Common myeloid progenitor, CD34-positive (primary cell): ENCODE measurements at places on chromosomes 2 and 18.

DNA sequence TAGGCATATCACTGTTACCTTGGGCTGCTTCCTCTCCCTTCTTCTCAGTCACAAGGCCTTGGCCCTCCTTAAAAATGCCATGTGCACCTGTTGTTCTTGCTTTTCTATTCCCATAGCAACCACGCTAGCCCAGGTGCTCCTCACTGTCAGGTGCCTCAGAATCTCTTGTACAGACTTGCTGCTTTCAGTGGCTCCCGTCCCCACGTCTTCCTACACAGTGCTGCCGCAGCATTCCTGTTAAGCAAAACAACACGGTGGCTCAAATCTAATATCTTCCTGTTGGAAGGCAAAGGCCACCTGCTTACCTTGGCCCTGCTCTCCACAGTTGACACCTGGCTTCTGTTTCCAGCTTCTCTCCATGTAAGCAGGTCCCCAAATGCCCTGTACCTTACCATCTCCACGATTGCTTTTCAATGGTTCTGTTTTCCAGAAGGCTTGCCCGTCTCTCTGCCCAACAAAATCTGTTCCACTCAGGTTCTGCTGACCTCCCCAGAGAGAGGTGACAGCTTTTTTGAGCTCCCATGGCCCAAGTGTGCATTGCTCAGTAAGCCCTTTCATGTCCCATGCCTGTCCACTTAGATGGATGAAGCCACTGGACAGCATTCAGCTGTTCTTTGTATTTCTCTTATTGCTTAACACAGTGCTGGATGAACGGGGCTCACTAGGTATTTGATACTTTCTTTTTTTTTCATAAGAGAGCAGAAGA is 240.4 kb downstream of the PRKCE start:
- no peak for DNase-seq

DNA sequence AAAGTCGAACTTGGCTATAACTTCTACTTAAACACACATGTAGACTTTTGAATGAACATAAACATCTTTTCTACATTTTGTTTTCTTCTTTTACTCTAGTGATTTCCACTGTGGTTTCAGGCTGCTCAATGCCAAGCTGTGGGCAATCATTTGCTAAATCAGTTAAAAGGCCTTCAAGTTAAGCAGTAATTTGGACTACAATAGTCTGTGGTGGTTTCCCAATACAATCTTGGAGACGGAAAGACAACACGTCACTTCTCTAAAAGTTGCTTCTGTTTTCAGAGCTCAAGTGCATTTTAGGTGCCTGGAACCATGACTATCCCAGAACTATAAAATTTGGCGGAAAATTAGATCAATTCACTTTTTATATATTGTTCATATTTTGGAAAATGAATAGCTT is 69.4 kb downstream of the TXNL1 start:
- DNase-seq, result no peak

DNA sequence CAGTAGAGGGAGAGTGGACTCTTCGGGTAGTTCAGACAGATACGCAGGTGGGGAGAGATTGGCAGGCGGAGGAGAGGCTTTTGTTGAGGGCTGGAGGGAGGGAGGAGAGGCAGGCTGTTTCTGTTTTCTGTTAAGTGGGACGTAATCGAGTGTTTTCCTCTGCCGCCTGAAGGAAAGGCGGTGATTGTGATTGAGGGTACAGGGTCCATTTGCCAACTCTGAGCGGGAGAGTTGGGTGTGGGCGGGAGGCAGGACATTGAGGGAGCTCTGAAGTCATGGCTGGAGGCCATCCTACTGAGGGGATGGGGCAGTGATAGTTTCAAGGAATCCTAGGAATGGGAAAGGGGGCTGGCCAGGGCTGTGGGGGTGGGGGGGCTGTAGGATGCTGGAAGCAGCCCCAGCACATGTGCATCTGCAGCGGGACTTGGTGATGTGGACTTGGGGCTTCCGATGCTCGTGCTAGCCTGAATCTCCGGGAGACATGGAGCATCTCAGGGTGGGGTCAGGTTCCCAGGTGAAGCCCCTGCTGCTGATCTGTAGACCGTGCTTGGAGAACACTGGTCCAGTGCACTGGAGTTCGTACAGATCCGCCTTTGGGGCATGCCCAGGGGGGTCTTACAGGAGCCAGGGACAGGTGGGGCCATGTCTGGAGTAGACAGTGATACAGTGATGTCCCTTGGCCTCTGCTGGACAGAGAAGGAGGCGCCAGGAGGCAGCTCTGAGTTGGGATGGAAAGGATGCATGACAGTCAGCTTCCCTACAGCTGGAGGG is 167.5 kb downstream of the AGAP1 start:
- DNase-seq, result no peak

GRCh38 chr2:48514348-48515003 is 15.5 kb upstream of the STON1 start:
- no peak for DNase-seq

GRCh38 chr2:17901246-17901645 is 22.8 kb downstream of the KCNS3 start:
- DNase-seq, result no peak

DNA sequence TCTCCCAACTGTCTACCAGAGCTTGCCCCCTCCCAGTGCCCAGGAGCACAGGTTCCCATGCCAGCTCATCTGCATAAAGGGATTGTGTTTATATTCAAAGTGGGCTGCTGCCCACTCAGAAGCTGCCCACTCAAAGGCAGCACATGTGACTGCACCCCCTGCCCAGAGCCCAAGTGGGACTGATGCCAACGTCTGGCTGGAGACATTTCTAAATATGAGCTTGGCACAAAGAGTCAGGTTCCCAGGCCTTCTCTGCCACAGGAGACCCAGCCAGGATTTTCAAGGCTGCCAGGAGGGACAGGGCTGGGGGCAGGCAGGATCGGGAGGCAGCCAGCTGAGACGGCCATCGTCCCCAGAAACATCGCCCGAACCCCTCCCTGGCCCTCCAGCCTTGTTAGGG is 67.1 kb downstream of the ZBTB7C start:
- no peak for DNase-seq

DNA sequence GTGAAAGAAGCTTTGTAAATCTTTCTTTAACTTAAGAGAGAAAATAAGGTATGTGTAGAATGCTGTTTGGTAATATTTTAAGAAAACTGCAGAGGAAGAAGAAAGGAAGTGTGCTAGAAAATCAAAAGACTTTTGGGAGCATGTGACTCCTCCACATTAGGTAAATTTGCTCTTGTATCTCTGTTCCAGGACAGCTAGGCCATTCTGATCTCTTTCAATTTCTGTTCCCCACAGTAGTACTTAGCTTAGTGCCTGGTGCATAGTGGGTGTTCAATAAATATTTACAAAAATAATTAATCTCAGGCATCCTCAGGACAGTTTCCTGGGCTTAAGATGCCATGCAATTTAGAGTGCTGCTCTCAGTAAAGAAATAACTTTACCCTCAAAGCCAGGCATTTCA is 105.0 kb downstream of the GPD2 start:
- no peak for DNase-seq

- no peak for DNase-seq
These were observed 105.3 kb upstream of the ACVR2A start for GRCh38 chr2:147739508-147739907.
